Activated gamma-delta T cell treated with Interleukin-2 at 50 U/mL for 16 hours (primary cell): ENCODE measurements at places on chromosomes 4 and X.

DNA sequence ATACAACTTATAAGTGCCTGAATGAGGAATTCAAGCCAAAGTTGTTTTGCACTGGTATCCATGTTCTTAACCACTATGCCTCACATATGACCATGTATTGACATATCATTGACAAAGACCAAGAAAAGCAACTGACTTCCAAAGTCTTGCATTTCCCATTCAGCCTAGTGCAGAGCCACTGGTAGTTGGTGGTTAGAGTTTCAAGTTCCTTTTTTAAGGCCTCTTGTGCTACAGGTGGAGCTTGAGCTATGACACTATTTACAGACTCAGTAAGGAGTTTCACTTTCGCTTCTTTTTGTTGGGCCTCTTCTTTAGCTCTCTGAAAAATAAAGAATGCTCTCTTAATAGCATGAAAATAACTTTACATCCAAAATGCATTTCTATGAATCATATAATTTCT lies 763.0 kb downstream of the DMD start:
- no peak for DNase-seq

- DNase-seq: no peak
Measured at GRCh38 chr4:152581536-152582160, 45.8 kb upstream of the FBXW7 start.

DNA sequence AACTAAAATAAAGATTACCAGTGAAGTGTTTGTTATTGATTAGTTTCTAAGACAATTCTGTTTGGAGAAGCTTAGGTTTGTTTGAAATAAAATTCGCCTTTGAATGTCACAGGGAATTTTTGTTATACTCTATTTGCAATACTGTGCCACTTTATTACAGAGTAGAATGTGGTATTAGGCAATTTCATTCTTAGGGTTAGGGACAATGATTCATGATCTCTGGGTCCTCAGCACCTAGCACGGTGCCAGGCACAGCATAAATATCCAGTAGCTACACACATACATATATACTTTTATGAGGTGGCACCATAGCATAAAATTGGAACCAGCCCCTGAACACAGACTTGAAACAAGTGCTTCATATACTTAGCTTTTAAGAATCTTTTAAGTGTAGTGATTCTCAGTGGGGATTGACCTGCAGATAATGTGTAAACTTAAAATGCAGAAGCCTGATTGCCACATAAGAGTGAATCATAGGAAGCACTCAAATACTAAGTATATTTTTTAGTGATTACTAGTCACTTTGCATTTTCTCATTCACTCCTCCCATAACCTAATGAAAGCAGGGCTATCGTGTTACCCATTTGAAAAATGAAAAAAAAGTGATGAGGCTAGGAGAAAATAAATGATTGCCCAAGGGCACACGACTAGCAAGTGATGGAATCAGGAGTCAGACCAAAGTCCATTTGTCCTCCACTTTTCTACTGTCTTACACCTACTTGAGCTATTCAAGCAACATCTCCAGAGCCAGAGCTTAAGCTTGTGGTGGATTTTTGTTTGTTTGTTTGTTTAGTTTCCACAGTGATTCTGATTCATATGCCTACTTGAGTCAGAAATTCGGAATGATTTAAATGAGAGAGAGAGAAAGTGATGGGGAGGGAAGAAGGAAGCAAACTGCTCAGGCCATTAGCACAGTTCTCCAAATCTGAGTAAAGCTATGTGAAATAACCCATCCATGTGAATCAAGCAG lies 366.0 kb upstream of the FGF13 start:
- DNase-seq: no peak

DNA sequence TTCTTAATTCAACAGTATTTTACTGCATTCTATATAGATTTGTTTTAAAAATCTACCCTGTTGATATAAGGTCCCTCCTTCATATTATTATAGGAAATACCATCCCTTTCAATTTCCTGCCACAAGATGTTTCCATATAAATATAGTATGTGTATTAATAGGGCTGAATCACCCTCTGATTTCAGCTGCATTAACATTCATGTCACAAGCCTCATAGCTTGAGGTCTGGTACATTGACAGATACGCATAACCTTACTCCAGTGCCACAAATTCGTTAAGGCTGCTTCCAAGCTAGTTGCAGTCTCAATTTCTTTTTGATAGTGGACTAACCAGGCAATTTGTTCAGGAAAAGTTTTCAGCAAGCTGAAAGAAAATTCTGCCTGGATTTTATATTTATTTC lies 128.4 kb downstream of the KLHL34 start:
- no peak for DNase-seq

GRCh38 chr4:102717448-102718092 lies 43.2 kb downstream of the MANBA start:
- DNase-seq: no peak

GRCh38 chr4:177461606-177462005 lies 19.4 kb upstream of the AGA start:
- no peak for DNase-seq

DNA sequence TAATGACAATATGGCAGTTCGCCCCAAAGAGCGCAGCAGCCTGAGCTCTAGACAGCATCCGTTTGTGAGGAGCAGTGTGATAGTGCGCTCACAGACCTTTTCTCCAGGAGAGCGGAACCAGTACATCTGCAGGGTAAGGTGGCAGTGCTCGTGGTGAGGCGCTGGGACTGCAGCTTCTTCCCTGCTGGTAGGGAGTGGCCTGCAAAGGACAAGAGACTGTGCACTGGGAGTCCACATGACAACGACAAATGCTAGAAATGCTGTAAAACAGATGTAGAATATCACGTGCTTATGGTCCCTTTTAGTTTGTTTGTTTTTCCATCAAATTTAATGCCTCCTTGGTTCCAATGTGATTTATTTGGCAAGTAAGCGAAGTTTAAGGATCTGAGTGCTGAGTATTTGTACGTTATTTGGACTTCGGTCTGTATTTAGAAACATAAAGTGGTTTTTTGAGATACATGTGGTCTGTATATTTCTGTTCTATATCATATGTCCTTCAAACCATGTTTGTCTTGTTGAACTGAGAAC lies 35.8 kb downstream of the CLDN22 start:
- no peak for DNase-seq

GRCh38 chr4:12555011-12555410 lies 929.1 kb downstream of the RAB28 start:
- no peak for DNase-seq

- no peak for DNase-seq
Measured at GRCh38 chr4:25813448-25814106, 49.2 kb downstream of the SEL1L3 start.

GRCh38 chr4:45795135-45795534 lies 328.7 kb downstream of the GABRG1 start:
- DNase-seq: no peak

GRCh38 chrX:38864165-38864564 lies 62.9 kb downstream of the MID1IP1 start:
- no peak for DNase-seq

GRCh38 chrX:40094041-40094899 lies 3.5 kb downstream of the BCOR start:
- DNase-seq: no peak

DNA sequence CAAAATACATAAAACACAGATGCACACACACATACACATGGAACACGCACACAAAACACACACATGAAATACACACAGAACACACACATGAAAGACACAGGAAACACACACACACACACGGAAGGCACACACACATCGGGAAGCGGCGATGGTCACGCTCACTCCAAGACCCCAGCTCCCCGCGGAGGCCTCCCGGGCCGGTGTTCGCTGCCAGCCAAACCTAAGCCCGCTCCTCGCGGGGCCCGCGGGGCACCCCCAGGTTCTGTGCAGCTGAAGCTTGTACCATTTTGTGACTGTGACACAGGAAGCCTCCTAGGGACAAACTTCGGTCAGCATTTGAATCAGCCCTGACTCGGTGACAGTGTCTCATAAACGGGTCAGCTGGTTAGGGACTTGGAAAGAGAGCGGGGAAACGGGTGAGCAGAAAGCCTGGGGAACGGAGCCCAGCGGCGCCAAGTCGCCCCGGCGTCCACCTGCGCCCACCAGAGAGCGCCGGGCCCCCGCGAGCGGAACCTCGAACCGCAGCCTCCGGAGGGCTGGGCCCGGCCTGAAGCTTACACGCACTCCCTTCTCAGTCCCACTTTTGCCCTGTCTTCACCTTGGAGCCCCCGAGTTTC lies 32.1 kb downstream of the F11 start:
- no peak for DNase-seq

DNA sequence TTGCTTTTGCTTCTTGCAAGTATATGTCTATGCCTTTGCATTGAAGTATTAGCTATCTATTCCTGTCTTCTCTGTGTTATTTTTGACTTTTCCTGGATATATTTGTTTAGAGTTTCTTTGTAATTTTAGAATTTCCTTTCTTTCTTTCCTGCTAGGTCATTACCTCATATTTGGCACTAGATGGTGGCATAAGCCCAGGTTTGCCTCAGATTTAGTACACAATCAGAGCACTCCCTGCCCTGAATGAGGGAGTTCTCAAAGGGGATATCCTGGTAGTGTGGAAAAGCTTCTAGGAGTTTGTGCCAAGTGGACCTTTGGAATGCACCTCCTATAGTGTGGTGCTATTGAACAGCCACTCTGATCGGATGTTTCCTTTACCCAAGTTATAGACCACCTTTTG lies 181.6 kb downstream of the UGT8 start:
- DNase-seq: no peak
